ENCODE measurements at places on chromosomes 12 and 14.

DNA sequence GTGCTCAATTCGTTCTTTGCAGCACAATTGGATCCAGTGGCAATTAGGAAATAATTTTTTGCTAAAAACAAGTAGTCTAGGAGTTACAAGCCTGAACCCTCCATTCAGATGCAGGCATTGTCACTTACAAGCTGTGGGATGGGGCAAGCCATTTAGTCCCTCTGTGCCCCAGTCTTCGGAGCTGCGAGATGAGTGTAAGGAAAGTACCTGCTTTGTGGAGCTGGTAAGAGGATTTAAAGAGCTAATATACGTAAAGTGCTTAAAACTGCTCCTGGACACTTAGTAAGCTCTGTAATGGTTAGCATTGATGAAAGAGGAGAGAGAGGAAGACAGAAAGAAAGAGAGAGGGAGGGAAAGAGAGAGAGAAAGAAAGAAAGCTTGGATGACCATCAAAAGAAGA, 112.5 kb downstream of the LGMN start:
- no peak for DNase-seq

DNA sequence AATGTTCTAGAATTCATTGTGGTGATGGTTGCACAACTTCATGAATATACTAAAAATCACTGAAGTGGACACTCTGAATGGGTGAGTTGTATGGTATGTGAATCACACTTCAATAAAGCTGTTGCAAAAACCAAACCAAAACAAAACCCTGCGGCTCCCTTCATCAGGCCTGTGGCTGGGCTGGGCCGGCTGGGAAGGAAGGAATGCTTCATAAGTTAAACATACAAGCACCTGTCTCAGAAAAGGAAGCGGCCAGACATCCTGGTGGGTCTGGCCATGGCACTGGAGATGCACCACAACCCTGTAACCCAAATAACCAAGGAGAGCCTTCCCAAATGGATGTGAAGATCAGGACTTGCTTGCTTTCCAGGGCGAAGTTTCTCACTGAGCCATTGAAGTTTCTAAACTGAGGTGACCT, 34.9 kb downstream of the TTC7B start:
- no peak for DNase-seq

DNA sequence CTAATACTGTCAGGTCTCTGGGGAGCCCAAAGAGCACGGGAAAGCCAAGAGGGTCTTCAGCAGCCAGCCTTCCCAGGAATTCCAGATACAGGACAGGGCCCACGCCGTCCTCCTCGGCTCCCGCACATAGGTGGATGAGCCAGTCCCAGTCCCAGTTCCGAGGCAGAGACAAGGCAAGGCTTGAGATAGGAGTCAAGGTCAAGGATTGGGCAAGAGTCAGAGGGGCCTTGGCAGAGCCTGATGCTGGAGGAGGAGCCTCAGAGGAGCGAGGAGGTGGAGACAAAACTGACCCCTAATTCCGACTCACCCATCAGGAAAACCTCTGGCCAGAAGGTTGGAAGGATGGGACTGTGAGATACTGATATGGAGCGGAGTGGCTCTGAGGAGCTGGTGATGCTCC, 21.0 kb downstream of the KRT80 start:
- no peak for DNase-seq

DNA sequence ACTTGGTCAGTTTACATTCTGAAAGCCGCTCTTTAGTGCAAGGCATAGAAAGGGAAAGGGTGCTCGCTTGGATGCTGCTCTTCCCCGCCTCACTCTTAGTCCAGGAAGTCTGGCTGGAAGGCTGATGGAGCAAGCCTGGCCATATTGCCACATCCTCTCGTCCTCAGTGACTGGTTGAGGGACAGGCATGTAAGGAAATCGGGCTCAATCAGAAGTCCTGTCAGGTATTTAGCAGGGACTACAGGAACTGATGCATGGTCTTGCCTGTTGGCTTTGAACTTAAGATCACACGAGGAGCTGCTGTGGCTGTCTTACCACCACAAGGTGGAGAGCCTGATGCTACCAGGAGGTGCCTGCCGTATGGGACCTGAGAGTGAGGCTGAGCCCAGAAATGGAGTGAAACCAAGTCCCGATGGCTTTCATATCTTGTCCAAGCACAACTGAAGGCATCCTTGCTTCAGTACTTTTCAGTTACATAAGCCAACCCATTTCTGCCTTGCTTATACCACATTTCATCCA, 10.7 kb upstream of the C12orf75 start:
- no peak for DNase-seq

GRCh38 chr14:58430156-58430555, 2.6 kb downstream of the KIAA0586 start:
- no peak for DNase-seq

DNA sequence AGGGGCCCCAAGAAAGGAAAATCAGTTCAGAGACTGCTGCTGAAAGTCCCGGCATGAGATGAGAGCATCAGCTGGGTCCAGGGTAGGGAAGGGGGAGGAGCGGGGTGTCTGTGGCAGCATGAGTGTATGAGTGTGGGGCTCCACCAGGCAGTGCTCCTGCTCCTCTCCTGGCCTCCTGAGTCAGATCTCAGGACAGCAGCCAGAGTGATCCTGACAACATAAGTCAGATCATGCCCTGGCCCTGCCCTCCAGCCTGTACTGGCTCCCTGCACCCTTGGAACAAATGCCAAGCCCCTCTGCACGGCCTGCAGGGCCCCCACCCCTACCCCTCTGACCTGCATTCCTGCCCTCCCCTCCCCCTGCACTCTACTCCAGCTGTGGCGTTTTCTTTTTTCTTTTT, 24.2 kb upstream of the LRP1-AS start:
- no peak for DNase-seq

DNA sequence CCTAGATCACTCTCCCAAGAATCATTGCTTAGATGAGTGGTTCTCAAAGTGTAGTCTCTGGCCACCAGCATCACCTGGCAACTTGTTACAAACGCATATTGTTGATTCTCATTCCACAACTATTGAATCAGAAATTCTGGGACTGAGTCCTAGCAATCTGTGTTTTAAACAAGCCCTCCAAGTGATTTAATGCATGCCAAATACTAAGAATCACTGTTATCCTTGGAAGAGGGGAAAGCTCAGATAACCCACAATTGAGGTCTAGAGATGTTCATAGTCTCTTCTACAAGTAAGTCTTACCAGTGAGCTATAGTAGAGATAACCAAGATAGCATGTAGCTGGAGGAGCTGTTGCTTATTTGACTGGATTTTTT, 666.6 kb downstream of the DIO2 start:
- DNase-seq: no peak

DNA sequence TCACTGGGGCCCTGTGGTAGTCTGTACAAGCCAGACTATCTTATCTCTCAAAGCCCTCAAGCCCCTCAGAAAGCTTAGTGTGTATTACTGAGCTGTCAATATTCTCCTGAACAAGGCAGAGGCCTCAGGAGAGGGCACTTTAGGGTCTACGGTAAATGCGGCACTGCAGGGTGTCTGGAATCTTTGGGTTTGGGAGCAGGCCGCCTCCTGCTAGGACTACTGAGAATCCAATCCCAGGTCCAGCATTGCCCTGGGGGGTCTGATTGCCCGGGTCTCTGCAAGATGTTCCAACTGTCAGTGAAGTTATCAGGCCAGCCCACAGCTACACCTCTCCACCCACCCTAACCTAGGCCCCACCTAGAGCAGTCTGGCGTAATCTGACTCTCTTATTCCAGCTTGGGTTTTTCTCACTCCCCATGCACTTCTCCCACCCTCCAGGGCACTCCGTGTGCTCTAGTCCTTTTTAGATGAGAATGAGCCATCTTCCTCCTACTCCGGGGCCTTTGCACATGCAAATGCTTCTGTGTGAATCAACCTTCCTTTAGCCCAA, 4.3 kb upstream of the ZFP36L1 start:
- no peak for DNase-seq

DNA sequence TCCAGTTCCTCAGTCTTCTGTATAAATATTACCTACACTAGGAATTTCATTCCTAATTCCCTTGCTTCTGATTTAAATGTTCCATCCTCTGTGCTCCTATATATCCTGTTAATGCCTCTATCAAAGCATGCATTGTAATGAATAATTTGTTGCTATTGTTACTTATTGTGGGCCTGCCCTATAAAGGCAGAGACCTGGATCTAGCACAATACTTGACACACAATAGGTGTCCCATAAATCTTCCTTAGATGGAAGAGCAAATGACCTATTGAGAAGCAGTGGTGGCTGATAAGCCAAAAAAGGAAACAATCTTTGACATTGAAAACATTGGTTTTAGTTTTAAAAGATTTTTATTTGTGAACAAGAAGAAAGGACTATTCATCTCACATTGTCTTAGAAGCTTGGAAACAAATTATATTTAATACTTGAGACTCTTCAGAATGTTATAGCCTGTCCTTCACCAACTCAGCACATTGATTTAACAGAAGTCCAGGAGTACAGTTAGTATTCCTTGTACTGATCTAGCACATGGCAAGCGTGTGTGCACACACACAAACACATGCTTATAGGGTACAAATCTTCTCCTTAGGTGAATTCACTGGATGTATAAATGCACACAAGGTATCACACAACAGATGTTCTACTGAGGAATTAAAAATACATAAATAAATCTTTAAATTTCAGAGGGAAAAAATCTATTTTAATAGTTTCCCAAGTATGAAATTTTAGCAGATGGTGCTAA, 135.9 kb downstream of the DUSP6 start:
- DNase-seq: no peak

GRCh38 chr14:62118461-62118860, 356.2 kb downstream of the SNAPC1 start:
- no peak for DNase-seq

GRCh38 chr12:2944401-2945047, 14.7 kb upstream of the TEAD4 start:
- no peak for DNase-seq

GRCh38 chr14:55912344-55912743, 205.9 kb upstream of the PELI2 start:
- no peak for DNase-seq

GRCh38 chr12:105892362-105892910, 246.3 kb downstream of the NUAK1 start:
- DNase-seq: no peak

DNA sequence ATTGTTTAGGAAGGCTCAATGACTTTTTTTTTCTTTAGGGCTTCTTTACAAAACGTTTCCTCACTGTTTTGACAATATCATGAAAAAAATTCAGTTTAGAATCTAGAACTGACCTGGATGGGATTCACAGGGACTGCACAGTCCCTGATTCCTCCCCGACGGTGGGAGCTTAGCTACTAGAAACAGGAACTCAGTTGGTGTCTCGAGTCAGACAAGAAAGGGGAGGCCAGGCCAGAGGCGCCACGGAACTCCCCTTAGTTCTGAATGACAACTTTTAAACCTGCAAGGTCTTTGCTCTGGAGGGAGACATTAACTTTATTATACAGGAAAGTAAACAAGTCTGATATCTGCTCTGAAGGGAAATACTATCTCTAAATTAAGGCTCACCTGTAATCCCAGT, 45.4 kb upstream of the SRP54 start:
- no peak for DNase-seq

DNA sequence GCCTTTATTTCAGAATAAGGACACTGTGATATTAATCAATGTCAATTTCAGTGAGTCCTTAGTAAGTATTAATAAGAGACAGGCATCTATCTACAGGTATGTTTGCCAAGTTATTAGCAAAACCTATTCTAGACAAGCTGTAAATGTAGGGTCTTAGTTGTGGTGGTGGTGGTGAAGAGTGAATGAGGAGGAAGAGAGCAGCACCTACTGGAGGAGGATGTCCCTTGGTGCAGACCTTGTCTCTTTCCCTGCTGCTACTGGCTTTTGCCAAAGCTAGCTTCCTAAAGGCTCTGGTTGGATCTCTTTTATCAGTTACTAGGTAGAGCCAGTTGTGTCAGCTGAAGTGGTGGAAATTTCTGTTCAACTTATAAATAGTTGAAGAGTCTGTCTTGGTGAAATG, 304.8 kb upstream of the ATP2B1 start:
- no peak for DNase-seq

- DNase-seq: no peak
These were observed 6.1 kb upstream of the MTA1 start for GRCh38 chr14:105413544-105413886.

DNA sequence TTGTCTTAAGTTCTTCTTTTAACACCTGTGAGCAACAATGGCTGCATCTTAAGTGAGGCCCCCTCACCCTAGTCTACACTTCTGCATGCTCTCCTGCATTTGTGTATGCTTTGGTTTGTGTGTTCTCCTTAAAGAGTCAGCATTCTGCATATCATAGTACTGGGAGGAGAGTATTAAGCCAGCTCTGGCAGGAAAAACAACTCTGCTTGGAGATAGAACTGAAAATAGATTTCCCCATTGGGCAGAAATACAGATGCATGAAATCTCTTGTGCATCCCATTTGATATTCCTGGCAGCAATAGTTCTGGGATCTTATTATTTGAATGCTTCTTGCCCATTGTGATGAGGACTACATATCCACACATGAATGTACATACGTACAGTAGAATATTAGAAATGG, 70.6 kb upstream of the PRICKLE1 start:
- no peak for DNase-seq

- DNase-seq: no peak
These were observed 110.3 kb upstream of the NCOR2 start for GRCh38 chr12:124677552-124678356.

GRCh38 chr12:15787778-15788177, 1.4 kb downstream of the EPS8 start:
- DNase-seq: no peak

DNA sequence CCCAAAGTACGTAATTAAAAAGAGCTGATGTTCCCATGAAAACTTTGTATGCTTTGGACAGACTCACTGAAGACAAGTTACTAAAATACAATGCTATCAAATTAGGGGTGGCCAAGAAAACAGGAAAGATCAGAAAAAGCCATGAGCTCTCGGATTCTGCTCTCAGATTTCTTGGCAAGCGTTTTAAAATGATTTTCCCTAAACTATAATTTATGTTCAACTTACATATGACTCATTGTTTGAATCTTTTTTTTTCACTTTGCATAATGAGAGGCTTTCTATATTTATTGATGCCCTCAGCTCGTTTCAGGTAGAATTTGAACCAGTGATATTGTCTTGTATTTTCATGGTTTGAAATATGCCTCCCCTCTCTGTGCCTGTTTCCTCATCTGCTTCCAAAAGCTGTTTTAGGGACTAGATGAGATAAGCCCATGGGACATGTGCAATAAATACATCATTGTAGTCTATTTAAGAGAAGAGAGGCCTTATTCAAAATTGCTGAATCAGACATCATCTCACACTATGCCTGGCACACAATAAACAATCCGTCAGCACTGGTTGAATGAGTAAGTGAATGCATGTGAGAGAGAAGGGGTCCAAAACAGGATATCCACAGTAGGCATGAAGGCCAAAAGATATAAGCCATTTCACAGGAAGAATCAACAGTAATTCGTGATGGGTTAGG, 4.7 kb upstream of the IPO8 start:
- no peak for DNase-seq

DNA sequence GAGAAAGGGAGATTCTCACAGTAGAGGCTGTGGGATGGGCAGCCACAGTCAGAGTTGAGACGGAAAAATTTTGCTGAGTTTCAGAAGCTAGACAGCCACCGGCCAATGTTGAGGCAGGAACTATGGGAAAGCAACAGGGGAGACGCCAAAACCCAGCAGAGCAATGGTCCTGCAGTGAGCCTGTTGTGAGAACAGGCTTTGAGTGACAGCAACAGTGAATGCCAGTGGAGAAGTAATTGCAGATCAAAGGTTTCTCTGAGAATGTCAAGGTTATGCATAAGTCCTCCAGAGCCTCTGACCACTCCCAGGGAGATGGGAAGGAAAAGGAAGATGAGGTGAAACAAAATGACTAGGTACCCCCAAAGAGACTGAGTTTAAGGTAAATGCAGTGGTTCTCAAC, 54.2 kb upstream of the DAAM1 start:
- no peak for DNase-seq

- DNase-seq: no peak
These were observed 19.5 kb downstream of the ARL6IP4 start for GRCh38 chr12:122999986-123000420.

GRCh38 chr12:75944097-75944904, 87.3 kb downstream of the PHLDA1 start:
- DNase-seq: no peak
